Aorta (tissue), 5 donors: ENCODE measurements at places on chromosomes 3 and 15. TPM values are rescaled to one million over a fixed set of nuclear protein-coding genes. Genes with fewer than 3 reads are reported as not detected.

GRCh38 chr15:90482124-90483011, 47.4 kb upstream of the CRTC3 start:
- no peaks in the 10 kb centered on the region for H3K4me1 ChIP-seq
- H3K27ac ChIP-seq = no peak overlapping the region
- peaks cover 17% of the 10 kb centered on the region for H3K36me3 ChIP-seq
- H3K27me3 ChIP-seq = no peaks in the 10 kb centered on the region
- DNase-seq = no peak

GRCh38 chr15:88487178-88487795, 19.8 kb downstream of the MRPS11 start:
- no peaks in the 10 kb centered on the region for H3K27me3 ChIP-seq
- H3K4me1 ChIP-seq = no peaks in the 10 kb centered on the region
- H3K4me3 ChIP-seq = no peak overlapping the region

FRMD5 gene
- 0.39 TPM for total RNA-seq

DNA sequence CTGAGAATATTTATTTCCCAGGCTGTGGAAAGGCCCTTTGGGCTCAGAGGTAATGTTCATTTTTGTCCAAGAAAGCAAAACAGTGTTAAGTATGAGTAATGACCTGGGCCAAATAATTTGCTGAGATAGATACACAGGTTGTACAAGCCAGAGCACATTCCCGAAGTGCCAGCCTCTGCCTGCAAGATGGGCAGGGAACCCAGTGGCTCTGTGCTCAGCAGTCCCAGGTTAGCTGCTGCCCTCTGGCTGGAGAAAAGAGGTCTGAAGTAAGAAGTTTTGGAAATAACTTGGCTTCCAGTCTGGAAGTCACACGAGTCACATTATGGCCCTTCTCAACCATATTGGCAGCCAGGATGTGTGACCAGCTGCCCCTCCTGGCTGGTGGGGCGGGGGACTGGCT, 20.2 kb downstream of the MYZAP start:
- H3K36me3 ChIP-seq = no peaks in the 10 kb centered on the region
- H3K27ac ChIP-seq = no peak overlapping the region
- no peaks in the 10 kb centered on the region for H3K27me3 ChIP-seq
- H3K4me1 ChIP-seq = no peaks in the 10 kb centered on the region
- no peak for DNase-seq

TMEM212 gene
- not detected for total RNA-seq

SLC35G2 gene
- total RNA-seq = 7.5 TPM

DNA sequence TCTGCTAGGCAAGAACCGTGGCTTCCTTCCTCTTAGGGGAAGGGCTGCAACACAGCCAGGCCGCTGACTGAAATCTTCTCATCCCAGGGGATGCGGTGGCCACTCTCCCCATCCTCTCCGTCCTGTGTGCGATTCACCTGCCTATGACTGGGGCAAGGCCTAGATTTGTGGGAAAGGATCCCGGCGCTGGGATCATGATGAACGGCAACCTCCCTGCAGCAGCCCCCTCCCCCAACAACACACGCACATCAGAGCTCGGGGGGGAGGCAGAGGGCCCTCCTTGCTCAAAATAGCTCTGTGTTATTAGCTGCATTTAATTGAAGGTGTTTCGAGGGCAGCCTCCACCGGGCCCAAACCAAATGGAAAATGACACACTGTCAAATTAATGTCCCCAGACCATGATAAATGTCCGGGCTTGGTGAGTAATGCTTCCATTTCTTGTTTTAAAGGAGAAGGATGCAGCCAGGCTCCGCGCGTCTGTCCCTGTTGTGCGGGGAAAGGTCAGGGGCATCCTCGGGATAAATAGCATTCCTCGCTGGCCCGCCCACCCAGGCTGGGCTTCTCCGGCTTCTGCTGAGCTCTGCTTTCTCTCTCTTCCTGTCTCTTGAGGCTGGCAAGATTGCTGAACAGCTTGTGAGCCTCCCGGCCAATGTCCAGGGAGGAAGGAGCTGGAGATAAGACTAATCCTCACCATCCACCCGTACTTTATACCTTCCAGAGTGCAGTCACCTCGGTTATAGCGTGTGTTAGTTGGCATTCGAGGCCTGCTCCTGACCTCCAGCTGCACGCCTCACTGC, 56.4 kb upstream of the TLE3 start:
- no peak overlapping the region for H3K4me3 ChIP-seq
- H3K27ac ChIP-seq = no peak overlapping the region
- no peak for DNase-seq
- H3K4me1 ChIP-seq = no peaks in the 10 kb centered on the region

MKRN3 gene
- total RNA-seq = 1.6 TPM

NOX5 gene
- 0.19 TPM for total RNA-seq

- no peak overlapping the region for H3K27ac ChIP-seq
- no peaks in the 10 kb centered on the region for H3K36me3 ChIP-seq
- H3K4me1 ChIP-seq = no peaks in the 10 kb centered on the region
- no peak for DNase-seq
These were observed 185.8 kb upstream of the POU1F1 start for GRCh38 chr3:87462228-87462627.

DNA sequence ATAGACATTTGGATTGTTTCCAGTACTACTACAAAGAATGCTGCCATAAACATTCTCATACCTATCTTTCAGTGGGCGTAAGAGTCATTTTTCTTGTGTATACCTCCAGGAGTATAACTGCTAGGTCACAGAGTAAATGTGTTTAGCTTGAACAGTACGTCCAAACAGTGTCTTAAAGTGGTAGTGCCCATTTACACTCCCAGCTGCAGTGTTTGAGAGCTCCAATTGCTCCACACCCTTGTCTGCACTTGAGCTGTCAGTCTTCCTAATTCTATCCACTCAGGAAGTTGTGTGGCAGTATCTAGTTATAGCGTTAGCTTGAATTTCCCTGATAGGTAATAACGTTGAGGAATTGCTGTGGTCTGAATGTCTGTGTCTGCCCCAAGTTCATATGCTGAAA, 404.7 kb upstream of the PPP2R3A start:
- no peak for DNase-seq
- no peaks in the 10 kb centered on the region for H3K4me1 ChIP-seq
- H3K27me3 ChIP-seq = peaks cover 4% of the 10 kb centered on the region

LRRC15 gene
- 0.06 TPM for total RNA-seq

- H3K36me3 ChIP-seq = no peaks in the 10 kb centered on the region
- DNase-seq = no peak
- H3K27me3 ChIP-seq = no peaks in the 10 kb centered on the region
- H3K27ac ChIP-seq = no peak overlapping the region
- no peaks in the 10 kb centered on the region for H3K4me1 ChIP-seq
These were observed 10.6 kb downstream of the ARNT2 start for GRCh38 chr15:80414546-80415357.

GRCh38 chr3:42820746-42821051, 11.5 kb downstream of the ACKR2 start:
- H3K4me3 ChIP-seq = no peak overlapping the region
- no peak for DNase-seq
- H3K4me1 ChIP-seq = no peaks in the 10 kb centered on the region
- H3K27me3 ChIP-seq = no peaks in the 10 kb centered on the region
- no peak overlapping the region for H3K27ac ChIP-seq

MUC4 gene
- 0.06 TPM for total RNA-seq

GABRR3 gene
- total RNA-seq = not detected

ATOSA gene
- total RNA-seq = 38.6 TPM

DNA sequence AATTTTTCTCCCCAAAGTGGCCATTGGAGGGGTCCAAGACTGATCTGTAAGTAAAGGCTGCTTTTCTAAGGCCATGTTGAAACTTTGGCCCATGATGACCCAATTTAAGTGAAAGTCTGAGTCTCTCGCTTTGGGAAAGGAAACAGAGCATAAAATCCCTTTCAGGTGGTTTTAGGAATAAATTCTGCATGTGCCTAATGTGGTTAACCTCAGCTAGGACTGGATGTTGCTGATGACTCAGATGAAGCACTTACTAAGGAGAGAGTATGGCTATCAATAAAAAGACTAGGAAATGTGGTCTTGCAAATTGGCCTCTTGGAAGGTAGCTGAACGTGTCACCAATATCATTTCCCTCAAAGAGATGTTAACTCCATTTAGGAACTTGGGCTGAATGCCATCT, 458.5 kb downstream of the AGBL1 start:
- H3K27me3 ChIP-seq = peaks cover 3% of the 10 kb centered on the region
- H3K4me3 ChIP-seq = no peak overlapping the region
- no peaks in the 10 kb centered on the region for H3K36me3 ChIP-seq
- no peak for DNase-seq

RPP25 gene
- total RNA-seq = 3.6 TPM

GRCh38 chr3:139261754-139262586, 81.8 kb upstream of the MRPS22 start:
- no peak overlapping the region for H3K27ac ChIP-seq
- H3K36me3 ChIP-seq = no peaks in the 10 kb centered on the region
- H3K4me3 ChIP-seq = no peak overlapping the region

DNA sequence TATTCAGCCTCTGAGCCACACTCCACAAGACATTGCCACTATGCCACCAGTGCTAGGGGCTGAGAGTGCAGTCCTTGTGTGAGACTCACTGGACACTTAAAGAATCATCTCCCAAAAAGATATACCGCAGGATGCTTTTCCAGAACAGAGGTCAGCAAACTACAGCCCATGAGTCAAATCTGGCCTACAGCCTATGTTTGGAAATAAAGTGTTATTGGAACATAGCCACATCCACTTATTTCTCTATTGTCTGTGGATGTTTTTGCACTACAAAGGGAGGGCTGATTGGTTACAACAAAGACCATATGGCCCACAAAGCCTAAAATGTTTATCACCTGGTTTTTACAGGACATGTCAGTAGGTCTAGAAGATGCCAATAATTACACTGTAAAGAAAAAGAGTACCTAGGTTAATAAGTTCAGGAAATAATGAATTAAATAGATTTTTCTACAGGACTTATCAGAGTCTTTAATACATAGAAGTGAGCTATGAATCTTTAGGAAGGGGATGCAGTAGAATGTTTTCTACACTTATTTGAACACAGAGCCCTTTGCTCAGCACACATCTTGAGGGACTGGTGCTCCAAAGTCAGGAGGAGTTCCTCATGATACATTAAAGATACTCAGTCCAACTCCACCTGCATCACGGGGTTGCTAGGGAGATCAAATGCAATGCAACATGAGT, 26.3 kb downstream of the SRGAP3 start:
- no peak overlapping the region for H3K27ac ChIP-seq
- no peak overlapping the region for H3K4me3 ChIP-seq
- DNase-seq = no peak
- no peaks in the 10 kb centered on the region for H3K36me3 ChIP-seq

SST gene
- total RNA-seq = not detected

GRCh38 chr3:110414855-110415254, 656.8 kb upstream of the NECTIN3 start:
- H3K4me3 ChIP-seq = no peak overlapping the region
- peak overlapping the region; percentile 57 for H3K27ac ChIP-seq
- H3K36me3 ChIP-seq = no peaks in the 10 kb centered on the region
- no peak for DNase-seq
- no peaks in the 10 kb centered on the region for H3K4me1 ChIP-seq

DNA sequence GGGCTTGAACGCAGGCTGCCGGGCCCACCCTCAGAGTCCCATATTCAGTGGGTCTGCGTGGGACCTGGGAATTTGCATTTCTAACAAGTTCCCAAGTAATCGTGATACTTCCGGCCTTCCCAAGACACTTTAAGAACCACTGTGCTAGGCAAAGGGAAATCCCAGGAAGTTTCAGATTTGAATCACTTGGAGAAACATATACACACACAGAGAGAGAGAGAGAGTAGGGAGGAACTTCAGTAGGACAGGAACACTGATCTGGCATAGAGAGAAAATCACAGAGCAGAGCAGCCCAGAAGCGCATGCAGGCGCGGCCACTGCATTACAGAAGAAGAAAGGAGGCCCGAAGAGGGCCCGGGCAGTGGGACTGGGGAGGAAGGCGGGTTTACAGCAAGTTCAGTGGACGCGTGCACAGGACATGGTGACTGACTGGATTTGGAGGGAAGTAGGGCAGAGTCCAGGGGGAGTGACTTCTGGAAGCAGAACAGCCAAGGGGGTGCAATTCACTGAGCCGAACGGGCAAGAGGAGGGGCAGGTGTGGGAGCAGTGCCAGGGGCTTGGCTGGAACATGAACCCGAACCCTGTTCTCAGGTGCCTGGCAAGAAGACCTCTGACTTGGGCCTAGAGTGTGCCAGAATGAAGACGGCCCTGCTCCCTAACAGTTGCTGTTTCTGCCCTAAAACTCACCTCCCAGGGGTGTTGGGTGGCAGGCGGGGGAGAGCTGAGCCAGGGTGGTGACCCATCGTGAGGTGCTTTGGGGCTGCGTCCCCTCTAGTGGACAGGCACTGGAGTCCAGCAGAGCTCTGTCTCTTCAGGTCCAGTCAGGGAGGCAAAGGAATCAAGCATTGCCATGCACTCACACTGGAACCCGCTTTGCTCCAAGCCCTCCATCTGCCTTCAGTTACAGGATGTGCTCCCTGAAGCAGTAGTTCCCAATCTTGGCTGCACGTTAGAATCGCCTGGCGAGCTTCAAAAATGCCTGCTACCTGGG, 101.3 kb upstream of the HES1 start:
- H3K4me1 ChIP-seq = no peaks in the 10 kb centered on the region
- H3K27ac ChIP-seq = no peak overlapping the region
- no peaks in the 10 kb centered on the region for H3K27me3 ChIP-seq
- H3K36me3 ChIP-seq = no peaks in the 10 kb centered on the region

- H3K36me3 ChIP-seq = no peaks in the 10 kb centered on the region
- peaks cover 7% of the 10 kb centered on the region for H3K4me1 ChIP-seq
These were observed 9.3 kb downstream of the RAB7A start for GRCh38 chr3:128735287-128735686.

- DNase-seq = no peak
- no peaks in the 10 kb centered on the region for H3K4me1 ChIP-seq
- H3K4me3 ChIP-seq = no peak overlapping the region
These were observed 52.4 kb downstream of the ILDR1 start for GRCh38 chr3:121969631-121970030.

DNASE1L3 gene
- 19.8 TPM for total RNA-seq

- no peaks in the 10 kb centered on the region for H3K27me3 ChIP-seq
- no peak overlapping the region for H3K27ac ChIP-seq
- no peak for DNase-seq
- H3K4me3 ChIP-seq = no peak overlapping the region
These were observed 49.9 kb upstream of the LINGO1 start for GRCh38 chr15:77682564-77682963.

GRCh38 chr3:66396888-66397287, 103.9 kb downstream of the LRIG1 start:
- no peaks in the 10 kb centered on the region for H3K36me3 ChIP-seq
- H3K4me3 ChIP-seq = no peak overlapping the region
- no peak for DNase-seq
- H3K27me3 ChIP-seq = no peaks in the 10 kb centered on the region

- H3K4me1 ChIP-seq = no peaks in the 10 kb centered on the region
- H3K36me3 ChIP-seq = no peaks in the 10 kb centered on the region
- H3K27ac ChIP-seq = no peak overlapping the region
These were observed 503.4 kb upstream of the NECTIN3 start for GRCh38 chr3:110568246-110568645.

- H3K4me3 ChIP-seq = no peak overlapping the region
- H3K27ac ChIP-seq = no peak overlapping the region
- no peaks in the 10 kb centered on the region for H3K4me1 ChIP-seq
- DNase-seq = no peak
- no peaks in the 10 kb centered on the region for H3K27me3 ChIP-seq
These were observed 71.3 kb upstream of the ETV5 start for GRCh38 chr3:186180151-186180550.

- no peak for DNase-seq
- H3K4me3 ChIP-seq = no peak overlapping the region
- H3K4me1 ChIP-seq = no peaks in the 10 kb centered on the region
- no peak overlapping the region for H3K27ac ChIP-seq
- no peaks in the 10 kb centered on the region for H3K36me3 ChIP-seq
These were observed 157.5 kb upstream of the SLC24A5 start for GRCh38 chr15:47963265-47963664.

GRCh38 chr15:44092221-44092620, 102.8 kb downstream of the FRMD5 start:
- H3K27ac ChIP-seq = no peak overlapping the region
- no peaks in the 10 kb centered on the region for H3K27me3 ChIP-seq
- H3K4me1 ChIP-seq = no peaks in the 10 kb centered on the region
- DNase-seq = no peak
- H3K4me3 ChIP-seq = no peak overlapping the region
